Activated CD4-positive, alpha-beta T cell treated with anti-CD3 and anti-CD28 coated beads, Interleukin-2, Interleukin-6, amounts not matched to agents 100 ng/mL and 50 ng/mL, durations not matched to agents 16 hours and 8 hours (primary cell): ENCODE measurements at places on chromosomes 3 and 15.

- no peak for DNase-seq
Observed at GRCh38 chr3:188617270-188617669, 463.3 kb downstream of the LPP start.

DNA sequence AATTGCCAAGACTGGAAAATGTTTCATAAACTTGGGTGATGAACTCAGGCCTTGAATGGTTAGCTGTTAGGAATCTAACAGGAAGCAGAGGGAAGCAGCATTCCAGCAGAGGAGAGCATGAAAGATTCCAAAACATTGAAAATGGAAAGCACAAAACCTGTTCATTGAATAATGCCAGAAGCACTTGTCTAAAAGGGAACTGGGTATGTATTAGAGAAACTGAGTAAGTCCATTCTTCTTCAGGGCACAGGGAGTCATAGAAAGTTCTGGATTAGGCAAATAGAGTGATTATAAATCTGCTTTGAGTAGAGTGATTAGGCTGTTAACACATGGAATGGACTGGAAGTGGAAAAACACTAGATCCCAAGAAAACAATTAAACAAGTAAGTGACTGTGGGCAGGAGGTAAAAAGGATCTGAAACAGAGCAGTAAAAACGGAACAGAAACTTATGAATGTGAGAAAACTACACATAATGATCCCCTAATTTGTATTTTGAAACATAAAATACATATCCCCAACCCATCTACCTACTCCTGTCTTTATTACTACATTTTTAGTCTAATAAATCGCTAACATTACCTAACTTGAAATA, 343.4 kb downstream of the TBC1D5 start:
- no peak for DNase-seq

- DNase-seq: peak; percentile 78
Observed at GRCh38 chr3:98545940-98546339, 14.2 kb downstream of the GPR15 start.

GRCh38 chr15:34360298-34360697, 6.7 kb downstream of the LPCAT4 start:
- DNase-seq: no peak

DNA sequence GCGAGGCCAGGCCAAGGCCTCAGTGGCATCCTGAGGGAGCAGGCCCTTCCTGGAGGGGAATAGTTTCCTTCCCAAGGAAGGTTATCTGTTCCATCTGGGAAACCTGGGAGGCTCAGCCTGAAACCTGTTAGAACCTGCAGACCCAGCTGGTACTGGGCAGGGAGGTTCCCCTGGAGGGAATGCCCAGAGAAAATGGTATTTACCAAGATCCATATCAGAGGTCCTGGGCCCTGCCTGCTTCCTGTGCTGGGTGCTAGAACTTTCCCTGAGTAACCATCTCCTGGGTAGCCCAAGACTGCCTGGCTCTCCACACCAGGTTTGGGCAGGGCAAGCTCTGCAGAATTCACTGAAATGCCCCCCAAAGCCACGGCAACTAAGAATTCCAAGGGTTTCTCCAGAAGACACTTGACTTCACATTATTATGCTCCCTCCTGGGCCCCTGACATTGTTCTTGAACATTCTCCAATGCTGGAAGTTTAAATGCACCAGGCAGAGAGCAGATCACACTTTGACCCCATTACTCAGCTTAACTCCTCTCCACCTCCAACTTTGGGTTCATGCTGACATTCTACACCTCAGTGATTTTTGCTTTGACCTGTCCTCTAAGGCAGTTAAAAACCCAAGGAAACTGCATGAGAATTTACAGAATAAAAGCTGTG, 2.0 kb downstream of the CA12 start:
- DNase-seq: no peak

DNA sequence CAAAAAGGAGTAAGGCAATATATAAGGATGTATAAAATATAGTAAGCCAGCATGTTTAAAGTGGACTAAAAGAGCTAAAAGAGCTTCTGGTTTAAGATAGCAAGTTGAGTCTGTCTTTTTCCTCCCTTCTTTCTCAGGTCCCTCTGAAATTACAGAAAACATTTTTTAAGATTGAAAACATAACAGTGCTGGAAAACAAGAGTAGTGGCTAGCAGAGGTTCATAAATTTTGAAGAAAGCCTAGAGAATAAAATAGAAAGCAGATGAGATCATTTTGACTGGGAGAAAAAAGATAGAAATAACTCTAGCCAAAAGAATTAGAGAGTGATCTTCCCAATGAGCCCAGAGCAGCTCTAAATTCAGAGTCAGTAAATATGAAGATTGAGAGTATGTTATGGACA, 41.9 kb downstream of the ATP8B4 start:
- no peak for DNase-seq

DNA sequence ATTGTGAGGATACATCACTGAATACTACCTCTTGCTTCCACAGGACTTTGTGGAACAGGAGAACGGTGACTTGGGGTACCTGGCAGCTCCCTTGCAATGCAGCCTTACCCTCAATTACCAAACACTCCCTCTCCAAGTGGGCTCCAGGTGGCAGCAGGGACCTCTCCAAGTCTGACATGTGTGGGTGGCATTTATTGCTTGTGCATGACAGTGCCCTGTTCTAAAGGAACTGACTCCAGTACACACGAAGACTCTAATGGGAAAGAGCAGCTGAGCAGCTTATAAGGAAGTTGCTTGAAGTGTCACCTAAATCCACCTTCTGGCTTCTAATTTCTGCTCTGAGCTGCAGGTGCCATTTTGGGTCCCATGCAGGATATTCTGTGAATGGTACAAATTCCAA, 174.1 kb upstream of the SLCO3A1 start:
- no peak for DNase-seq

- peak; percentile 37 for DNase-seq
Observed at GRCh38 chr3:71129611-71130431, 453.7 kb downstream of the FOXP1 start.

DNA sequence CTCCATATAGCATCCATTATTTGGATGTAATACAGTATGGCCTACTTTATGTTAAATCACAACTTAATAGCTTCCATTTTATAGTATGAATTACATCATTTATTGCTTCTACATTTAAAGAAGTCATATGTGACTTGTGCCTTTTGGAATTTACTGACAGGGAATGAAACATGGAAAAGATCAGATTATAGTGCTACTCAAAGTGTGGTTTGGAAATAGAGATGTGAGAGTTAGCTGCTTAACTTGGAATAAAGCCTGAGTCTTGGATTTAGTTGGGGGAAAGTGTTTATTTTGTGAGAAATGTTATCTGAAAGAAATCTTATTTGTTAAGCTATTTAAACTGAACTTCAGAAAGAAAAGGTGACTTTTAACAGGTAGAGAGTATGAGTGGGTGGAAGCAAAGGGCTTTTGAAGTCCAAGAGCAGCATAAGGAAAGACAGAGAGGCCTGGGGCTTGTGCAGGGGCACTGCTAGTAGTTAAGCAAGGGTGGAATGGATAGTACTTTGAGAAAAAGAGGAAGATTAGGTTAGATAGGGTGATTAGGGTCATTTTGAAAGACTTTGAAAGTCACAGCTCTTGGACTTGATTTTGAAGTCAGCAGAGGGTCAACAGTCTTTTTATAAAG, 60.5 kb downstream of the SLMAP start:
- no peak for DNase-seq

DNA sequence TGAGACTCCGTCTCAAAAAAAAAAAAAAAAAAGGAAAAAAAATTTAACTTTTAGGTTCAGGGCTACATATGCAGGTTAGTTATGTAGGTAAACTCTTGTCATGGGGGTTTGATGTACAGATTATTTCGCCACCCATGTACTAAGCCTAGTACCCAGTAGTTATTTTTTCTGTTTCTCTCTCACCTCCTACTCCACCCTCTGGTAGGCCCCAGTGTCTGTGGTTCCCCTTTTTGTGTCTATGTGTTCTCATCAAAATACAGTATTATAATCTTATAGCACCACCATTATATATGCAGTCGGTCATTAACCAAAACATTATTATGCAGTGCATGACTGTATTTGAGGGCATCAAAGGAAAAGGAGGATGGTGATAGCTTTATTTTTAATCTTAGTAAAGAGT, 47.3 kb downstream of the CHP1 start:
- DNase-seq: no peak

DNA sequence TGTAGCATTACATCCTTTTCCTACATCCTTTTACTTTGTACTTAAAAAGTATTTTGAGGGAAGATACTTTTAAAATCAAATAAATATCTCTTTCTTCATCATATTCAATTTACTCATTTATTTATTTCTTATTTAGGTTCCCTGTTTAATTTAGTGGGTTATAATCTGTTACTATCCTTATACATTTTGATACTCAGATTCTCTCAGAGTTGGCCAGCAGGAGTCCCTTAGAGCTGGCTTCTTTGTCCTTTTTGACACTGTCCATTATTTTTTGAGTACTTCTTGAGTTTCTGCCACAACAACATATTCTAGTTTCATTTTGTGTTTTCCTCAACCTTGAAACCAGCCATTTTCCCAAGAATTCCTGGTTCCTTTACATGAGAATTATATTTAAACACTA, 111.6 kb upstream of the DCBLD2 start:
- DNase-seq: no peak

DNA sequence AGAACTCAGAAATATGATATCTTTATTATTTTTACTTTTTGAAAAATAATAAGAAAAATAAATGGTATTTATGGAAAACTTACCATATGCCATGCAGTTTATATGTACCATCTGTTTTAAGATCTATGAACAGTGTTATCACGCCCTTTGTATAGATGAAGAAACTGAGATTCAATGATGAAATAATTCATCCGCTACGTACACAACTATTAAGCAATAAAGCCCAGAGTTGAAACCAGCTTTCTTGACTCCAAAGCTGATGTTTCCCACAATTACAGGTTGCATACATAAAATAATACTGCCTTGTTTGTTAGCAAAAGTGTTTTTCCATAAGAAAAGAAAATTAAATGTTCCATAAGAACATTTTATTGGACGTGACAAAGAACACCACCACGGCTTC, 67.2 kb upstream of the BCL6 start:
- no peak for DNase-seq

GRCh38 chr3:28646435-28646834, 297.8 kb upstream of the AZI2 start:
- DNase-seq: no peak

DNA sequence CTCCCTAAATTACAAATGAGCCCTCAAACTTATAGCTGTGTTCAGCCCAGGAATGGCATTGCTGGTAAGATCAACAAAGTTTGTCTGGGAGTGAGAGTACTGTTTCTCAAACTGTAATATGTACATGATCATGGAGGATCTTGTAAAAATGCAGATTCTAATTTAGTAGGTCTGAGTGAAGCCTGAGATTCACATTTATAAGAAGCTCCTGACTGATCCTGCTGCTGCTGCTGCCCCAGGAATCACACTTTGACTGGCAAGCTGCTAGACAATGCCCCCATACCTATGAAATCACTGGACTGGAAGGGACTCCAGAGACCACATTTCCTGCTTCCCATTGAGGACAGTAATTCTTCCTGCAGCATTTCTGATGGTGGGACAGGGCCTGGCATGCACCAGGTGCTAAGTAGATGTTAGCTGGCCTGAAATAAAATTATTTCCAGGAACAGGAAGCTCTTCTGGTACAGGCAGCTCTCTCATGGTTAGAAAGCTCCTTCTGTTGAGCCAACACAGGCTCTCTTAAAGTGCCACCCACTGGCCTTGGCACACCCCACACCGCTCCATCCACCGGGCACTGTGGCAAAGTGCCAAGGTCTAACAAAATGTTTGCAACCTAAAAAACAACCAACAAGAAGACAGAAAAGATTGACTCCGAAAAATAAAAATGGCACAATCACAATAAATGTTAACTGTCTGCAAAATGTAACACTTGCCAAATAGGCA, 36.7 kb upstream of the ZNF710 start:
- DNase-seq: no peak

DNA sequence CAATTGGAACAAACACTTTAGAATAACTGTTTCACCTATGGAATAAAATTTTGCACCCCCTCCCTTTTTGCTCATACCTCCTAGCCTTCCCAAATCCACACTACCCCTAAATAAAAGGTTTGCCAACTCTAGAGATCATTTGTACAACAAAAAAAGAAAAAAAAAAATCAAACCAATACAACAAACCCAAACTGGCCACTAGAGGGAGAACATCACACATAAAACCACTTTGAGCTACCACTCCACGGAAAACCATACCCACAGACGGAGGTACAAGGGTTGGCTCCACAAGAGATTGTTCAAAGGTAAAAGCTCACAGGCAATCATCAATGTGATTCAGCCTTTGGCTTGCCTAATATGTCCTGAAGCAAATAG, 47.6 kb downstream of the SETMAR start:
- peak; percentile 72 for DNase-seq

GRCh38 chr3:12722226-12722625, 36.8 kb downstream of the TMEM40 start:
- DNase-seq: no peak

- DNase-seq: no peak
Observed at GRCh38 chr3:53707222-53707621, 139.0 kb downstream of the CHDH start.

- DNase-seq: no peak
Observed at GRCh38 chr15:39145854-39146625, 434.8 kb upstream of the THBS1 start.

DNA sequence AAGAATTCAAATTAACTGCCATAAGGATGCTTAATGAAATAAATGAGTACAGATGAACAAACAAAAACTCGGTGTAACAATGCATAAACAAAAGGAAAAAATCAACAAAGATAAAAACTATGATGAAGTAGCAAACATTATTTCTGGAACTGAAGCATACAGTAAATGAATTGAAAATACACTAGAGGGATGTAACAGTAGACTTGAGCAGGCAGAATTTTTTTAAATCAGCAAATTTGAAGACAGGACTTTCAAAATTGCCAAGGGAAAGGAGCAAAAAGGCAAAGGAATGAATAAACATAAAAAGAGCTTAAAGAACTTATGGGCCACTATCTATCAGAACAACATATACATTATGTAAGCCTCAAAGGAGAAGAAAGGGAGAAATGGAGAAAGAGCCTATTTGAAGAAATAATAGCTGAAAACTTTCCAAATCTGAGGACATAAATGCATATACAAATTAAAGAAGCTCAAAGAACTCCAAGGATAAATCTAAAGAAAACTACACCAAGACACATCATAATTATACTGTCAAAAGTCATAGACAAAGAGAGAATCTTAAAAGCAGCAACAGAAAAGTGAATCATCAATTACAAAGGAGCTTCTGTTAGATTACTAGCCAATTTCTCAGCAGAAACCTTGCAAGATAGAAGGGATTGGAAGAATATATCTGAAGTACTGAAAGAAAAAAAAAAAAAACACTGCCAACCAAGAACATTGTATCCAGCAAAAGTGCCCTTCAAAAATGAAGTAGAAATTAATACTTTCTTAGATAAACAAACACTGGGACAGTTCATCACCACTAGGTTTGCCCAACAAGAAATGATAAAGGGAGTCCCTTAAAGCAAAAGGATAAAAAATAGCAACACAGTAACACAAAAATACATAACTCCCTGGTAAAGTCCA, 15.5 kb downstream of the TOP2B start:
- no peak for DNase-seq

DNA sequence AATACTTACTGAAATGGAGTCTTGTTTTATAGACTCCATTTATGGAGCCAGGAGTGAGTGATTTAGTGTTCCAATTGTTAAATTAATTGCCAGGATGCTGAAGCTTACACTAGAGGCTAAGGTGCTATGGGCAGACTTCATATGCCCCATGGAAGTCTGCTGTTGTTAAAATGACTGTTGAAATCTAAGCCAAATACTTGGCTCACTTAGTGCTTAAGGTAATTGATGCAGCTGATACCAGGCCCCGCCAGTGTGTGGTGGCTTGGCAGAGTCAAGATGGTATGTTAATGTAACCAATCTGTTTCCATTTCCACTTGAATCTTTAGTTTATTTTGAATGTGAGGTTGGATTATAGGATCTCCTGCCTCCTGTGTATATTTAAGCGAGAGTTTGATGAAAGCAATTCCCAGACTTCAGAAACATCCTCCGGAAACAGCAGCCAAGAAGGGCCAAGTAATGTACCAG, 187.1 kb downstream of the ITPR1 start:
- no peak for DNase-seq
